Kidney (tissue), 22 donors: ENCODE measurements at places on chromosomes 3 and 15. TPM values are rescaled to one million over a fixed set of nuclear protein-coding genes. Genes with fewer than 3 reads are reported as not detected.

DNA sequence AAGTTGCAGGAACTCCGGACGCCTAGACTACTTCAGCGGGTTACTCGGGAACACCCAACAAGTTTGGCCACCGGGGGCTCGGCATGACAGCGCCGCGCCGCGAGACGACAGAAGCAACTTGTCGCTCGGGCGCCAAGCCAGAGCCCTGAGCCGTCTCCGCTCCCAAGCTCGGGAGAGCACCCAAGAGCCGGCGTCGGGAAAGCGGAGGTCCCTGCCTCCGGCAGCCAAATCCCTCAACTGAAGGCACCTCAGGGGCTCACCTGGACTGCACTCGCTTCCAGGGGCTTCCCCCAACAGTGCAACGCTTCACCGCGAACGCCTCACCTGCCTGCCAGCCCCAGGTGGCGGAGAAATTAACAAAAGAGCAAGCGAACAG lies 640 bp downstream of the MB21D2 start:
- DNase-seq: peak; percentile 85

GRCh38 chr3:124791639-124792151 lies 61.4 kb downstream of the UMPS start:
- no peak for DNase-seq

GRCh38 chr3:195809796-195810454 lies 1.8 kb downstream of the MUC4 start:
- DNase-seq: no peak

GRCh38 chr15:51331141-51331540 lies 7.3 kb downstream of the CYP19A1 start:
- no peak for DNase-seq

GRCh38 chr3:169663951-169664820 lies 674 bp upstream of the MECOM start:
- DNase-seq: peak; percentile 63

DNA sequence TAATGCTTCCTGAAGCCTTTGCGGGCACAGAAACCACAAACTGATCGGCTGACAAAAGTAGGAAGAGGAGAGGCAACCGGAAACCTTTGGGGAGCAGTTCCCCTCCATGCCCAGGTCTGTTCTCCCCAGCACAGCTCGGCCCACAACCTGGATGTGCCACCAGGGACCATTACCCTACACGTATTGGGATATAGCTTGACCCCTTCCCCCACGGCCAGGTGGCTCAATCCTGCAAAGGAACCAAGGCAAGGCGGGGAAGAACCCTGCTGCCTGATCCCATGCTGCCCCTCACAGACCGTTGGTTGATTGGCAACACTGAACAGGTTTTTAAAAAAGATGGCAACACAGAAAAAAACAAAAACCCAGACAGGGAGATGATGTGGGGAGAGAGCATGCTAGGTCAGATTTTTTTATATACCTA lies 19.7 kb upstream of the TCAIM start:
- DNase-seq: no peak

- DNase-seq: no peak
Observed at GRCh38 chr15:95032156-95032555, 800.8 kb downstream of the MCTP2 start.

- DNase-seq: peak; percentile 58
Observed at GRCh38 chr15:35740761-35741160, 194.8 kb upstream of the DPH6 start.

DNA sequence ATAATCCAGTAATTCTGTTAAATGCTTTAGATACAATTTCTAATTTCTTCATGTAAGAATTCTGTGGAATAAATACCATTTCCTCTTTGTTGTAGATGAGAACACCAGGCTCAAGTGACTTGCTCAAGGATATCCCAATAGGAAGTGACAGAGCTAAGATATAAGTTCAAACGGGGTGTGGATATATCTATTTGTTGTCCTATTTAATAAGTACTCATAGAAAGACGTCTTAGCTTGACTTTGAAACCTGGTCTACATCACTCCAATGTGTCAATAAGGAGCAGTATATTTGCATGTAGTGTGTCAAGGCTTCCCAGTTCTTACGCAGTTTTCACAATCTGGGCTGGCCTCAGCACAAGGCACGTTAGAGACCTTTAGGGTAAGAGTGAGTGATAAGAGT lies 4.7 kb upstream of the GCSAM start:
- no peak for DNase-seq

GRCh38 chr15:55681631-55682030 lies 61.3 kb downstream of the PRTG start:
- no peak for DNase-seq

- DNase-seq: no peak
Observed at GRCh38 chr3:156548902-156549301, 6.0 kb downstream of the SSR3 start.

DNA sequence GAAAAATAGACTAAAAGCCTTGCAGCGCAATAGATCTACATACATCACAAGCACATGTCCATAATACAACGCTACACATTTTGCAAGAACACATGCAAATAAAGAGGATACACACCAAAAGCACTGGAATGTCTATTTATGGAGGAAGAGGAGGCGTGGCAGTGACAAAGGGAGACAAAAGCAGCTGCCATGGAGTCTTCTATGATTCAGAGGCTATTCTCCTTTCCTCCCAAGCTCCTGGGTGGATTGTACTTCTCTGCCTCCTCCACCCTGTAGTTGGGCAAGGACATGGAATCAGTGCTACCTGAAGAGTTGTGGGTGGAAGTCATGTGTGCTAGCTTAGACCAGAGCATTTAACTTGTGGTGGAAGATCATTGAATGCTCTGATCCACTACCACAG lies 57.9 kb upstream of the ABHD2 start:
- DNase-seq: no peak

DNA sequence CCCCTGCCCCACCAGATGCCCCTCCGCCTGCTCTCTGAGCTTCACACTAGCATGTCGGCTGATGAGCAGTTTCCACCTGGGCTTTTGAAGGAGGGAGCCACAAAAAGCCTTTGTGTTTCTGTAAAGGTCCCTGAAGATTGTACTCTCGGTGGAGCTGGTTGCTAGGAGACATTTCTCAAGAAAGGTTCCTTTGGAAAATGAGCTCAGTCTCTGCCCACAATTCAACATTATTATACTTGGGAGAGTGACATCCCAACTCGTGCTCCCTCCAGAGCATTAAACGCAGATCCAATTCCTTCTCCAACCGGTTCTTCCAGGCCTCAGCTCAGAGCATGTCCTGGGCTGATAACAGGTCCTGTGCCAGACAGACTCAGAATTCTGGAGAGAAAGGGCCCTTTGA lies 26.8 kb upstream of the FAM107A start:
- no peak for DNase-seq

GRCh38 chr3:31157047-31157694 lies 262.7 kb upstream of the GADL1 start:
- DNase-seq: no peak

DNA sequence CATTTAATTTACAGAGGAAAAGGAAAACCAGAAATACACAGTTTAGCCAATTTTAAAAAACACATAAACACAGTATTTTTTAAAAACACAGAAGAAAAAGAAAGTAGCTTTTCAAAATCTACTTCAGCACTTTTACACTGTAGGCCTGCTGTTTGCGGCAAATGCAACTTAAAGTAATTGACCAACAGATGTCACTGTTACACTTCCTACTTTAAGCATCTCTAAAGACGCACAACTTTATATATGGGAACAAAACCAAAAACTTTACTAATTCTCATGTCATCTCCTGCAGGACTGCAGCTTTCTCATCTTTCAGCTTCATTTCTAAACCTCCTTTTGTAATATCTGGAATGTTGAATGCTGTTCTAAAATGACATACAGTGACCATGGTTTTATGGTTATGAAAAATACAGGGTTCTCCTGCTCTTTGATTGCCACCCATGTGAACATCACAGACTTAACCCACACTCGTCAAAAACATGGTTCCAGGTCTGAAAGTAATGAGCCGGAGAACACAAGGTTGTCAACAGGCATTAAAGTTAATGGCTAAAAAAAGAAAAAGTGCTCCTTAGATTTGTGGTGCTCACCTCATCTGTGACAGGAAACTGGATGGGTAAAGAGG lies 107.9 kb downstream of the FMN1 start:
- no peak for DNase-seq

DNA sequence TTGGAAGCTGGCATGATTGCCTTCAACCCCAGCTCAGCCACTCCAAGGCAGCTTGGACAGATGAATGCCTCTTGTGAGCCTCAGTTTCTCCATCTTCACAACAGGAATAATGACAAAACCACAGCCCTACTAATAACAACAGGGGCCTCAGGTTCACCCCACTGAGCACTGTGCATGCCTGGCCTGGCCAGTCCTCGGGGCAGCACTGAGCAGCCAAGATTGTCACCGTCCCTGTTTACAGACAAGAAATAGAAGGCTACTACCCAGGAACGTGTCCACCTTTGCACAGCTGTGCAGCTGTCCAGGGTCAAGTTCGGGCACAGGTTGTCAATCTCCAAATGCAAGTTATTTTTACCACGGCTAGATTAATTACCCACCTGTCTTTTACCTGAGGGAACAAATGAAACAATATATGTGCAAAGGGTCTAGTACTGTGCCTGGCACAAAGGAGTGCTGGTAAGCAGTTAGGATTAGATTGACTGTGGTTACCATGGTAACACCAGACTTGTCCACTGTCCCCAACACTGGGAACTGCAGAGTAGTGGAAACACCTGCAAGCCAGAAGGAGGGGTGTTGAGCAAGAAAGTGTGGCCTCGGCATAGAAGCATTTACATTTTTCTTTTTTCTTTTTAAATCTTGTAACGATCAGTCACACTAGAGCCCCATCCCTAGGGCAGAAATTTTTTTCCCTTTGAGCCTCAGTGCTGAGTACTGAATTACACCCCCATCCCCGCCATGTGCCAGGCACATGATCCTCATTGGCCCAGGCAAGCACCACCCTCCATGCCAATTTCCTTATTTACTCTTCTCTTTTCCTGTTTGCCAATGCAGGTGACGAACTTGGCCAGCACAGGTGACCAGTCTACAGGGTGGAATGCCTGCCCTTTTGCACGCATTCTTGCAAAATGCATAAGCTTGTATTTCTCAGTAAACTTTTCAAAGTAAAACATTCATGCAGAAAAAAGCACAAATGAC lies 66.3 kb upstream of the SLC6A6 start:
- DNase-seq: no peak

GRCh38 chr3:65899226-65899625 lies 139.5 kb downstream of the MAGI1 start:
- DNase-seq: no peak

- DNase-seq: no peak
Observed at GRCh38 chr3:178474526-178474925, 61.7 kb upstream of the KCNMB2 start.

DNA sequence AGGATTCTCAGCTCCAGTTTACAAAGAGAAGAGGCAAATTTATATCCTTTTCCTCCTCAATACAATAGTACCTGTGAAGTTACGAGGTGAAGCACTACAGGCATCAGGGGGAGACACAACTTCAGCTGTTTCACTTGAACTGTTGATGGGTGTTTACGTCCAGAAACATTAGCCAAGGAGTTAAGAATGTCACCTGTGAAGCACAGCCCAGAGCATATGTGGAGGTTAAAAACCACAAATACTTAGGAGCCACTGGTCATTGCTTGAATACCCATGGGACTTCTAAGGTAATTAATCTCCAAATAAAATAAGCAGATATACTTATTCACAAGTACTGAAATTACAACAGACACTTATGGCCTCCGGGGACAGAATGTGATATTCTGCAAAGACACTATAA lies 246.5 kb downstream of the ULK4 start:
- peak; percentile 7 for DNase-seq

DNA sequence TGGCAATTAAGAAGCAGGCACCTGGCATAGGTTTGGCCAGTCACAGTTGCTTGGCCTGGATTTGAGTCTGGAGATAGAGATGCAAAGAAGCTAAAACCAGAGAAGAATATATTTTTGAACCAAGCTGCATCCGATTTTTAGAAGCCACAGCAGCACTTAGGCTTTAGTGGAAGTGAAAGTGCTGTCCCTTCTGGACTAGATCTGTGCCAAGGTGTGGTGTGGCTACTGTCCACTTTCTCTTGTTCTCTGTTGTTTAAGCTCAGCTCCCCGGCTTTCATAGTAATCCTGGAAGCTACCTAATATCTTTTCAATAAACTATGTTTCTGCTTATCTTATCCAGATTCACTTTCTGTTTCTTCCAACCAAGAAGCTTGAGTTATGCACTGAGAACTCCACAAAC lies 183.4 kb upstream of the THRB start:
- no peak for DNase-seq

- DNase-seq: no peak
Observed at GRCh38 chr15:70170096-70170699, 72.5 kb upstream of the TLE3 start.

- no peak for DNase-seq
Observed at GRCh38 chr3:178420033-178420432, 116.2 kb upstream of the KCNMB2 start.

- no peak for DNase-seq
Observed at GRCh38 chr3:121981473-121981872, 40.6 kb downstream of the ILDR1 start.

DNA sequence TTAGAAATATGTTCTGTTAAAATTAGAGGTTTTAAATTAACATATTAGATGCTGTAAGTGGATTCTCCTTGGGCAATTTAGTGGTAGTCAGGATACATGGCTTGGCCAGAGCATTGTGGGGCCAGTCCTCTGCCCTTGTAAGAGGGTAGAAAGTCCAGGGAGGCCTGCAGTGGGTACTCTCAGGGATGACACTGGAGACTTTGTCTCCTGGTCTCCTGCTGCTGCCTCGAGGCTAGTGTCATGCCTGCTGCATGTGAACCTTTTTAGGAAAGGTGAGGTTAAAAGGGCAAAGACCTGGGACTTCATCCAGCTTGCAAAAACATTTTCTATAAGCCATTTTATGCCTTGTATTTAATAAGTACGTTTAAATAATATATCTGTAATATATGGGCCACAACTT lies 96.8 kb upstream of the PROK2 start:
- DNase-seq: no peak

GRCh38 chr3:43998370-43998835 lies 243.3 kb upstream of the TOPAZ1 start:
- DNase-seq: peak; percentile 58

DNA sequence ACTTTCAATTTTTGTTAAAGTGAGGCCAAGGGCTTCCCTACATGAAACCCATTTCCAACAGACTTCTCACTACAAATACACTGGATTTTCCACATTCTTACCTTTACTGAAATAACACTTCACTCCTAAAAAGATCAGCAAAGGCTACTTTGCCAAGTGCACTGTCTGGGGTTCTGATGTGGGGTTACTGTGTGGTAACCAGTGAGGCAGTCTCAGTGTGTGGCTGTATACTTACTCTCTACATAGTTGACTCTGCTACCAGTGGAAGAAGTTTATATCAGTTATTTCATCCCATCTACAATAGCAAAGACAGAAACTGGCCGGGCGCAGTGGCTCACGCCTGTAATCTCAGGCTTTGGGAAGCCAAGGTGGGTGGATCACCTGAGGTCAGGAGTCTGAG lies 5.6 kb downstream of the WDR82 start:
- no peak for DNase-seq

HESX1 gene
- 0.79 TPM for total RNA-seq

CNOT10 gene
- total RNA-seq: 34.0 TPM

SPESP1 gene
- 4.1 TPM for total RNA-seq

CKMT1B gene
- 14.5 TPM for total RNA-seq

TYRO3 gene
- 2.5 TPM for total RNA-seq

AP3S2 gene
- 42.9 TPM for total RNA-seq

ARGFX gene
- total RNA-seq: not detected

CHRD gene
- total RNA-seq: 16.8 TPM

ZIC1 gene
- total RNA-seq: not detected
